ENCODE measurements at places on chromosomes 7 and 10.

GRCh38 chr7:17320657-17321056 lies 22.2 kb downstream of the AHR start:
- no peak for DNase-seq

DNA sequence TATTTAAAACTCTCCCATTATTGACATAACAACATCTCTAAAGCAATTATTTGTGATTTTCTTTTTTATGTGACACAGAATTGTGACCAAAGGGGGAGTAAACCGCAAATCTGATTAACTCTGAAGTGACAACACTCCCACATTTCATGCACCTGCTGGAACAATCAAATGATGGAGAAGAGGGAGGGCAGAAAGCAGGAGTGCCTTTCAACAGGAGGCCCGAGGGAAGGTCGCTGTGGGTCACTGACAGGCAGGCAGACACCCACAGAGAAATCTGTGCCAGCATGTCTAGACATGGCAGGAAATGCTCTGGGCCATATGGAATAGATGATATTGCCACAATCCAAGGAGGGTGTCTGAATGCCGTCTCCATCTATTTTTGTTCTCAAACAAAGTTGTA lies 247.3 kb downstream of the DOCK4 start:
- no peak for DNase-seq

DNA sequence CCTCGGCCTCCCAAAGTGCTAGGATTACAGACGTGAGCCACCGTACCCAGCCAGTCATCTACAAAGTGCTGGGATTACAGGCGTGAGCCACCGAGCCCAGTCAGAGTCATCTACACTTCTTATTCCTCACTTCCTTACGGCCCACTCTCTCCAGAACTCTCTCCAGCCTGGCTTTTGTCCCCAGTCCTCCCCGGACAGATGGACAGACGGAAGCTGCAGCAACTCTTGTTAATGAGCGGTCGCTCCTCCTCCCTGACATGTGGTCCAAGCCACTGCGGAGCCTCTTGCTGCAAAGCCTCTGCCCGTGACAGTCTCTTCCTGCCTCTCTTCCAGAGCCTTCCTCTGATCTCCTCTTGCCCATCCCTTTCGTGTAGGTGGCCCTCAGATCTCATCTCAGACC lies 45.9 kb downstream of the TMEM270 start:
- no peak for DNase-seq

- DNase-seq: no peak
Measured at GRCh38 chr10:63064706-63065105, 68.4 kb upstream of the NRBF2 start.

GRCh38 chr7:732556-732955 lies 5.5 kb upstream of the PRKAR1B start:
- DNase-seq: no peak

GRCh38 chr7:1122832-1123501 lies 35.1 kb downstream of the GPER1 start:
- DNase-seq: no peak

GRCh38 chr10:2925631-2926030 lies 141.7 kb upstream of the PFKP start:
- no peak for DNase-seq

GRCh38 chr7:124712017-124712416 lies 53.6 kb downstream of the GPR37 start:
- no peak for DNase-seq

DNA sequence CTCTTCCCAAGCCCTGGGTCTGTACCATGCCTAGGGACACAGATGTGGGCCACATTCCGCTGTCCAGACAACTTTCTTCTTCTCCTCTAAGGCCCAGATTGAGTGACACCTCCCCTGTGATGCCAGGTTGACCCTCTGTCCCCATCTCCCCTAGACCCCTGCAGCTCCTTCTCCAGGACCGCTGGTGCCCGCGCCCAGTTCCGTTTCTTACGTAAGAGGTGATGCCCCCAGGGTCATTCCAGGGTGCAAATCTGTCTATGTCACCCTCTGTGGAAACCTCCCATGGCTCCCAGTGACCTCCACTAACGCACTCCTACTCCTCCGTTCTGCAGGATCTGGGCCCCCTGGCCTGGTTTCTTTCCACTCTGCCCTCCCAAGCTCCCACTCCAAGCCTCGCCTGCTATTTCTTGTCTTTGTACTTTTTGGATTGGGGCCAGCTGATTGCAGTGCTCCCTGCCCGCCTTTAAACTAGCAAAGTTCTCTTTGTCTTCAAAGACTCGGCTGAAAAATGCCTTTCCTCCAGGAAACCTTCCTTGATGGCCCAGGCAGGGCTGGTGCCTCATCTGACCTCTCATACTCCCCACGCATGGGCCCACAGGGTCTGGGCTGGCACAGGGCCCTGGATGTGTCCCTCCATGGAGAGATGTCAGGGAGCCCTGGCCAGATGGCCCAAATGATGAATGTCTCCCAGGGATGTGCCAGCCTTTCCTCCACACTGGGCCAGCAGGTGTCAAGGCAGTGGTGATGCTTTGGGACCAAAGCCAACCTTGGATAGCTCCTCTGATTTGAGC lies 21.3 kb upstream of the ELN start:
- no peak for DNase-seq

DNA sequence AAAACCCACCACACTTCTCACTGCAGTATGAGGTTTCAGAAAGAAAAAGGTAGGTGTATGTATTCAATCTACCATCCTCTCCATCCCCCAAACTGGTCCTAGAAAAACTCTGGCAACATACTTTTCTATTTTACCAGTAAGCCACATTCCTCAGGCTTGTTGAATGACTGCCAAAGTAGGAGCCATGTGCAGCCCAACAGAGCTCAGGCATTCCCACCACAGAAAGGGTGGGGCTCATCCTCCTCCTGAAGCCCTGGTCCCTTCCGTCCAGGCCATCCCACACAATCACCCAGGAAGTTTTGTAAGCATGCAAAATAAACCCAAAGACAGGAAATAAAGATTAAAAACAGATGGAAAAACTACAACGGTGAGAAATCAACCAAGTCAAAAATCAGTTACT lies 57.2 kb downstream of the MAD1L1 start:
- peak; percentile 60 for DNase-seq

DNA sequence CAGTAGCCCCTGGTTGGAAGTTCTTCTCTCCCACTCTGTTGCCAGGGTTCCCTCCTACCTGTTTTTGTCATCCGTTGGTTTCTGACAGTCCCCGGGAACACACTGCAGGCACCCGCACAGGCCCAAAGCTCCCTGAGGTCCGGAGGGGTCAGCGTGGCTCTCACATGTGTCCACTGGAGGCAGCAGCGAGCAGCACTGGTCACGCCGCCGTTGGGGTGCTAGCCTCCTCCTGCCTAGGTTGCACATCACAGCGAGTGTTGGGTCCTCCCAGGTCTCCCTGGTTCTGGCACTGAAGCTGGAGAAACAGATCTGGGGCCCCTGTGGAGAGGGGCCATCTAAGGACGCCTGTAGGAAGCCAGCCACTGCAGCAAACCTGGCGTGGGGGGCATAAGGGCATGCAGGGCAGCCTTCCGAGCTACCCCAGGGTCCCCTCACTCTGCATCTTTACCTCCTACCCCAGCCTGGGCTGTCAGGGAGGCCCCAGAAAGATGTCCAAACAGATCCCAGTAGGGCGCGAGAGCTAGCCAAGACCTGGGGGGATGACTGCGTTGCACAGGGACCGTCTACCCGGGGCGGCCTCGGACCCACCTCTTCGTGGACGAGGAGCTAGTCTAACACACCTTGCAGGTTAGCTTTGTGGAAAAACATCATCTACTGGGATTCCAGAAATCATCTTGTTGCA lies 28.9 kb downstream of the LRRC27 start:
- DNase-seq: peak; percentile 72

DNA sequence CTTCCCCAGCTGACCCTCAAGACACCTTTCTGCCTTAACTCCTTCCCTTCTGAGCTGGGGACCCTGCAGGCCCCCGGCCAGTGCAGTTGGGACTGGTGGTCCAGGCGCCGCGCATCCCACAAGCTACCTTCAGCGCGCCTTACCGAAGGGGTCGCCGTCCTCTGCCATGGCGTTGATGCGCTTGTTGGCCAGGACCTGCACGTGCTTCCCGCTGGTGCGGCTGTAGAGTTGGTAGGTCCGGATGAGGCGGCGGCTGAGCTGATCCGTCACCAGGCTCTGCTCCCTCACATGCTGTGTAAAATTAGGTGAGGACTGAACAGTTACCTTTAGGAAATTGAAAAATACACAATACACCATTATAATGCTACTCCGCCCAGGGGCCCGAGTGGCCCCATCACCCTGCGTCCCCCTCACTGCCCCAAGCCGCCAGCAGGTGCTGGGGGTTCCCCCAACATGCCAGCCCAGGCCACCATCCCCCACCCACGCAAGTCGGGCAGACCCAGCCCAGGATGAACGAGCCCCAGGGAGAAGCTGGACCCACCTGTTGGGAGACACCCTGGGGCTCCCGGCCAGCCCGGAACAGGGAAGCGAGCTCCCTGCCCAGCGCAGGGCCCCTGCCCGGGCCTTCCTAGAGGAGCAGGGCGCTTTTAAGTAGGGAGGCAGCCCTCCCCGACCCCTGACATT lies 1.2 kb downstream of the FGF8 start:
- DNase-seq: no peak
